ENCODE measurements at places on chromosomes 2 and 18.

GRCh38 chr2:238270606-238271005, 17.8 kb downstream of the PER2 start:
- no peak for DNase-seq

- DNase-seq: no peak
These were observed 9.7 kb upstream of the ATP6V1B1 start for GRCh38 chr2:70926042-70926441.

DNA sequence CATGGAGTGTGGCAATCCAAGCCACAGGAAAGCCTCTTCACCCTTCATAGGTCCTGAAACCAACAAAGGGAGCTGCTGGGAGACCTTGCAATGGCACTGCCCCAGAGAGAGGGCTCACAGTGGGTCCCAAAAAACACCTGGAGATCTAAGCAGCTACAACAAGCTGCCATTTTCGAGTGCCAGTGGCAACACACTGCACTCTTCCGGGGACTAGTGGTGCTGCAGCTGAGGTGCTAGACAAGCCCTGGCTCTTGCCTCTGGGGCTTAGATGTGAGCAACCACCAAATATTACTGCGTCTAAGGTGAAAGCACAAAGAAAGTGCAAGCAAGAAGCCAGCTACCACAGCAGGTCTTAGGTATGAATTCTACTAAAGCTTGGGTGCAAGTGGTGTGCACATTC, 192.9 kb downstream of the NOL4 start:
- DNase-seq: no peak

DNA sequence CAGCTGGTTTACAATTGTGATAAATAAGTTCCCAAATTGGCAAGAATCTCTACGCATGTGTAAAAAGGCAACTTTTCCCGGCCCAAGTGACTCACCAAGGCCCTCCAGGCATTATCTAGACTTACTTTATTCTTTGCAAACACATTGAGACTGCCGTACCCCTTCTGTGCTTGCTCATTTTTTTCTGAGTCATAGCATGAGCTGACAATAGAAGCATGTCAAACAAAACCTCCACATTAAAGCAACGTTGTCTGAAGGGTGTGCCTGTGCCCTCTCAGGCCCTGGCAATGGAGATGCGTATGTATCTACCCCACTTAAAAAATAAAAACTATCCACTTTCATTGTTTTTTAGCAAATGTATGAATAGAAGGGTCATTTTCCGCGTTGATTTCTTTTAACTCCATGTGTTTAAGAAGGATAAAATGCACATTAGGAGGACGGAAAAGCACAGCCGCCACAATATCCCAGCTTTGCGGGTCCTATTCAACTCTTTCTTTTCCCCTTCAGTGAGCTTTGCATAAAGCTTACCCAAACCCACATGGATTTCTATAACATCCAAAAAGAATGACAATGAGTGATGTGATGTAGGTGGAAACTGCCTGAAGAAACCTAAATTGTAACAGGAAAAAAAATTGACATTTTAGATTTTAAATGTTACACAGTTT, 298.2 kb downstream of the CDCA7 start:
- no peak for DNase-seq

GRCh38 chr2:128604045-128604444, 285.4 kb upstream of the HS6ST1 start:
- DNase-seq: no peak

GRCh38 chr2:163657281-163657656, 78.5 kb downstream of the FIGN start:
- DNase-seq: no peak

- peak; percentile 24 for DNase-seq
These were observed 2.4 kb upstream of the LDLRAD4 start for GRCh38 chr18:13216092-13216582.

- DNase-seq: no peak
These were observed 58.2 kb downstream of the KLF7 start for GRCh38 chr2:207107551-207107950.

DNA sequence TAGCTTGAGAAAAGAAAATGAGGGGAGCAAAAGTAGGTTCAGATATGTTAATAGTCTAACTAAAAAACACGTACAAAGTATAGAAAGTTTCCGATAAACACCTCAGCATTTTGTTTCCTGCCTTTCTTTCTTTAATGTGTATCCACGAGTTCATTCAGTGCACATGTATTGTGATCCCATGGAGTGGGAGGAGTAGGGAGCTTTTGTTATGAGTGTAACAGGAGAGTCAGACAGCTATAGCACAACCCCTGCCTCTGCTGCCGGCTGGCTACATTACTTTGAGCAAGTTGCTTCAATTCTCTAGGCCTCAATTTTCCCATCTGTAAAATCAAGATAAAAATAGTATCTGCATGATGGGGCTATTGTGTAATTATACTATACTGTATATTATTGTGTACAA, 249.2 kb upstream of the FIGN start:
- DNase-seq: no peak

DNA sequence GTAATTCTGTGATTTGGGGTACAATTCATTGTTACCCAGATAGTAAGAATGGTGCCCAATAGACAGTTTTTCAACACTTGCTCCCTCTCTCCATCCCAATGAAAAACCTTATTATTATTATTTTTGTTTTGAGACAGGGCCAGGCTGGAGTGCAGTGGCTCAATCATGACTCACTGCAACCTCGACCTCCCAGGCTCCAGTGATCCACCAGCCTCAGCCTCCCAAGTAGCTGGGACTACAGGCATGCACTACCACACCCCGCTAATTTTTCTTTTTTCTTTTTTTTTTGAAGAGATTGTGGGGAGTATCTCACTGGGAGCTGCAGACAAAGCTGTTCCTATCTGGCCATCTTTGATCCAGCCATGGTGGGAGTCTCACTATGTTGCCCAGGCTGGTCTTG, 7.2 kb downstream of the TGFA start:
- DNase-seq: no peak

DNA sequence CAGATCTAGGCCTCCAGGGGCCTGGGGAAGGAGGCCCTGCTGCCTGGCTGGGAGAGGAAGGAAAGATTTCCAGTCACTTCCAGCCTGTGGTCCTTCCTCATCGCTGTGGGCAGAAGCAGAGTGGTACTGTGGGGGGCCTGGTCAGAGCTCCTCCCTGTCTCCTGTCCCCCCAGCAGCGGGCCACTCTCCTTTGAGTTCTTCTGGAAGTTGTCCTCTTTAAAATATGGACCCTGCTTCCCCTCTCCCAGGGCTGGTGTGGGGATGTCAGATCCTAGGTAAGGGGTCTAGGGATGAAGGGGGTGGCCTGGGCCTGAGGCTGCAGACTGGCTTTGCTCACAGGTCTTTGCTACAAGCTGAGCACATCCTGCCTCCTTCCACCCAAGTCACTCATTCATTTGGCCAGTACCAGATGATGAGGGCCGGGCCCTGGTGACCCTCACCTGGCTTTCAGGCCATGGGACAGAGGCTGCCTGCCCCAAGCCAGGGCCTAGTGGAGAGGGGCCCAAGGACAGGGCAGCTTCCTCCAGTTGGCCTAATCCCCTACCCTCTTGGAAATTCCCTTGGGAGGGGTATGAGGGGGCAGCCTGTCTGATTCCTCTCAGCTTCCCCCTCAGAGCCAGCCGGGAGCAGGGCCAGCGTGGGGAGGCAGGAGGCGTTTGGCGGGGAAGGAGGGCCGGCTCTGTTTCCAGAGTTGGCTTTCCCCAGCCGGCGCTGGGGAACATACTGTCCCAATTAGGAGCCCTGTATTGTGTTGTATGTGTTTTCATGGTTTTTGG, 231.9 kb downstream of the DYSF start:
- DNase-seq: no peak

Data from bone marrow (tissue), 2 donors.